ENCODE measurements at places on chromosomes 12 and 14.

DNA sequence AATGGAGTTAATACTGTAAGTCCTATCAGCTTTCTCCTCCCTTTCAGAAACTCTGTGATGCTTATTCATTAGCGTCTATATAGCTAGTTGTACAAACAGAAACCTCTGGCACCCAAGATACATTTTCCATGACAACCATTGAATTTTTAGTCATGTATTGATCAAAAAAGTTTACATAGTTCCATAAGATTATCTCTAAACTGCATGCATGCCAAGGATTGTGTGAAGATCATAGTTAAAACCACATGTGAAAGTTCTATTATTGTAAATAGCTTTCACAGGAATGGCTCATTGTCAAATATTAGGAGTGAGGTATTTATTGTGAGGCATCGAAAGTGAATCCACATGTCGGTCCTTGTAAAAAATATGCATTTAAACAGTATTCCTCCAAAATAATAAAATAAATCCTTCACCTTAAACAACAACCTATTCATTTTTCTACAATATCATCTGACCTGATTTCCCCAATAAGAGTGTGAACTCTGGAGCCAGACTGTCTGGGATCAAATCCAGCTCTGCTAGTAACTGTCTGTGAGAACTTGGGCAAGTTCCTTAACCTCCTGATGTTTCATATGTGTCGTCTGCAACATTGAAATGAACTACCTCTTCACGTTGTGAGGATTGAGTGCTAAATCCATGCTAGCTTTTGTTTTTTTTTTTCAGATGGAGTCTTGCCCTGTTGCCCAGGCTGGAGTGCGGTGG is 10.6 kb upstream of the CDKL1 start:
- DNase-seq: no peak

DNA sequence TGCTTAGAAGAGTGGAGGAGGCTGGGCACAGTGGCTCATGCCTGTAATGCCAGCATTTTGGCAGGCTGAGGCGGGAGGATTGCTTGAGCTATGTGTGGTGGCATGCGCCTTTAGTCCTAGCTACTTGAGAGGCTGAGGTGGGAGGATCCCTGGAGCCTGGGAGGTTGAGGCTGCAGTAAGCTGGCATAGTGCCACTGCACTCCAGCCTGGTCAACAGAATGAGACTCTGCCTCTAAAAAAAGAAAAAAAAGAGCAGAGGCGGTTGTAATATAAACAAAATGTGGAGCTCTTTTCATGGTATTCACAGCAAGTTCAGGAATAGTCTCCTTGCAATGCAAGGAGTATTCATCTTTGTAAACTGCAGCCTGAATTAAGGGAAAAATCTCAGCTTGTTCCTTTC is 27.2 kb downstream of the ARID2 start:
- no peak for DNase-seq

GRCh38 chr14:88156127-88156526 is 151.2 kb downstream of the GPR65 start:
- no peak for DNase-seq

DNA sequence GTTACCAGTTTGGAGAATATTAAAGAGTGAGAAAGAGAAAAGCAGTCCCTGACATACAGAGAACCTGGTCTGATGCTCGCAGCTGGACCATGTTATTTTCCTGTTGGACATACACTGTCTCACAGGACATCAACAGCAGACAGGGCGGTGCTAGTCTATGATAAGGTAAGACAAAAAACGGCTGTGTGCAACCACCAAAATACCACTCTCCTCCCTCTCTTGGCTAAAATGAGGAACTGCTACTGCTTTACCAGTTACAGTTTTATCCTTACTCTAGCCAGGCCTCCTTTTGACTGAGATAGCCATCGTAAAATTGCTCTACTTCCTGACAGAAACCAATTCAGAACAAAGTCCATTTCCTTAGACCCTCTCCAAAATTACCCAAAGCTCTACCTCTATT is 47.0 kb upstream of the ERGIC2 start:
- DNase-seq: no peak

DNA sequence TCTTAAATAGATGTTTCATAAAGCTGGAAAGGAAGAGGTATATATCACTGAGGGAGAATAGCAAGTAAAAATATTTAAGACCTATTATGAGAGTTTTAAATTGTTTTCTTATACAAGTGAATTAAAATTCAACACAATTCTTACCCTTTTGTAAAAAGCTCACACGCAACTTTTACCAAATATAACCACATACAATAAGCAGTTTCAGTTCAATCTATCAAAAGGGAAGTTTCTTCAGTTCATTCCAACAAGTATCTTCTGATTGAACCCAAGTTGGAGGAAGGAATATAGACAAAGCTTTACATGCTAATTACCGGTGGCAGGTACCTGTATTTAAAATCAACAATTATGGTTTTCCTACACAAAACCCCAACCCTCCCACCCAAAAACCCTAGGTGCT is 41.1 kb downstream of the GTF2A1 start:
- no peak for DNase-seq

- no peak for DNase-seq
These were observed 7.1 kb downstream of the ABCC9 start for GRCh38 chr12:21934173-21934572.

DNA sequence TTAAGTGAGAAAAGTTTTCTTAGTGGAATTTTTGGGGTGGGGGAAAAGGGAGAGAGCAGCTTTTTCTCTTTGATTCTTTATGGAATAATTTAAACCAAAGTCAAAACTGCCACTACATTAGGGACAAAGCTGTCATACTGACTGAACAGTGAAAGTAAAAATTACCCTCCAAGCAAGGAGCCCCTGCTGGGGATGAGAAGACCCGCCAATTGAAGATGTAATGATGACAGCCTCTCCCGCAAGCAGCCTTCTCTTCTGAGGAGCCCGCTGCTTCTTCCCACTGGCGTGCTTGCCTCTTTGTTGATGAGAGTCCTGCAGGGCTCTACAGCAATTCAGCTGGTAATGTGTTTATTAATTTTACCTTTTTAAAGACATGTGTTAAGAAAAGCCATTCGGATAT is 151.0 kb downstream of the EFCAB11 start:
- no peak for DNase-seq

DNA sequence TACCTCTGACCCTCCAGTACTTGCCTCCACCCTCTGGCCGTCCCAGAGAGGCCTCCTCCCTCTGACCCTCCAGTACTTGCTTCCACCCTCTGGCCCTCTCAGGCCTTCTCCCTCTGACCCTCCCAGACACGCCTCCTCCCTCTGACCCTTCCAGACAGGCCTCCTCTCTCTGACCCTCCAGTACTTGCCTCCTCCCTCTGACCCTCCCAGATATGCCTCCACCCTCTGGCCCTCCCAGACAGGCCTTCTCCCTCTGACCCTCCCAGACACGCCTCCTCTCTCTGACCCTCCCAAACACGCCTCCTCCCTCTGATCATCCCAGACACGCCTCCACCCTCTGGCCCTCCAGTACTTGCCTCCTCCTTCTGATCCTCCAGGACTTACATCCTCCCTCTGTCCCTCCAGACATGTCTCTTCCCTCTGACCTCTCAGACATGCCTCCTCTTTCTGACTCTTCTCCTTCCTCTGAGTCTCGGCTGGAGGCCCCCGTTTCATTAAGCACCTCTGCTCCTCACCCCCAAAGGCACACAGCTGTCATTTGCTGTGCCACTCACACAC is 71.9 kb downstream of the PHETA1 start:
- no peak for DNase-seq

DNA sequence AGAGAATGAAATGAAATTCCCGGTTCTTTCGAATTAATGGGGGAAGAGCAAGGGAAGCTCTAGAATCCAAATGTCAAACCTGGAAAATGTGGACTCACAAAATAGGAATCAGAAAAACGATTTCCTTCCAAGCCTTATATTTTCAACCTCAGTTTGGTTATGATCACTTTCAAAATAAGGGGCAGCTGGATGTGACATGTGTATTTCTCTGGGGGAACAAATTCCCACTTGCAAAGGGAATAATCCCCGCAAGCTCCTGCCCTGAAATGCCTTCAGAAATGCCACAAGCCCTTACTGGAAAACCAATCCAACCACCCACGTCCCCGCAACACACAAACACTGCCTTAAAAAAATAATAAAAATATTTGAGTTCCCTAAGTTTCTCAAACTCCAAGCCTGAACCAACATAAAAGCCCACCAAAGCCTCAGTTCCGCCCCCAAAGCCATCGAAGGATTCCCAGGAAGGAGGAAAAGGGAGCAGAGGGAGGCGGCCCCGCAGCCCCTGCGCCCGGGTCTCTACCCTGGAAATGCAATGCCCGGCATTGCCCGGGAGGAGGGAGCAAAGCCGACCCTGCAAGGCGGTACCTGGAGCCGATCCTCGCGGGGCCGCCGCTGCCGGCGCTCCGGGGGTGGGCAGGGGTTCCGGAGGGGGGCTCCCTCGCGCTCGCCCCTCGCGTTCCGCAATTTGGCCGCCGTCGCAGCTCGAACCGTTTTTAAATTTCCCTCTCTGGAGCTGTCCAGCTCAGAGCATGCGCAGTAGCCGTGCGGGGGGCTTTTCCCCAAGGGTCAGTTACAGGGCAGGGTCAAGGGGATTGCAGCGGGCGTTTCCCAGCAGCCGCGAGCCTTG is at the start of gene FOXN4:
FOXN4 (minus strand) TSS at position 751 of the 847 bp plus-strand sequence. CDS start 963 bp downstream, outside the sequence.
- DNase-seq: no peak

DNA sequence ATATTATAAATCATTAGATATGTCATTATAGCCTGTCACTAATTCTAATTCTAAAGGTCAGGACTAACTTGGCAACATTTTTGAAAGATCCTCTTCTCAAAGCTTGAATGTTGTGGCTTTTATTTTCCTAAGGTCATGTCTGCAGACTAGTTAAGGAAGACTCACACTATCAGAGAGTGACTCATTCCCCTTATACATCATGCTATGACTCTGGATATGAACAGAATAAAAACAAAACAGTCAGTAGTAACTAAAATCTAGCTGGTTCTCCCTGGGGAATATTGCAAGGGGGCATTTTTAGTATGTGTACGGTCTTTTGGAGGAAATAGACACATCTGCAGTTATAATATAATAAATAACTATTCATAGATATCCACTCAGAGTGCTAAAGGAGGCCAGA is 170.6 kb downstream of the SLC2A13 start:
- no peak for DNase-seq

DNA sequence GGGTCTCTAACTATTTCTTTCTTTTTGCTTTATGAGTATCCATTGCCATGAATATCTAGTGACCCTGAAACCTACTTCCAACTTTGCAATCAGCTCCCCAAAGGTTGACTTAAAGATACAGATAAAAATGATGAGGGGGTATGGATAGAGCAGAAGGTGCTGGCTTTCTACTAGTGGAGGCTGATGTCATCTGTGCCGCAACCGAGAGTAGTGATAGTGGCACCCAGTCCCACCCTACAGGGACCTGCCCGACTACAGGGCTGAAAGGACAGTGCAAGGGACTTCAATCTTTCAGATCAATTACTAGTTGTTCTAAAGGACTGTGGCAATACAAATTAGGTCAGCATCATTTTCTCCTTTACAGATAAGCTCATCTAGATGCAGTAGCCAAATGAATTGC is 806.0 kb downstream of the VRK1 start:
- DNase-seq: peak; percentile 27

GRCh38 chr14:37466003-37466622 is 128.9 kb downstream of the FOXA1 start:
- DNase-seq: no peak

- no peak for DNase-seq
These were observed 825.5 kb downstream of the BCL11B start for GRCh38 chr14:98446508-98446907.

DNA sequence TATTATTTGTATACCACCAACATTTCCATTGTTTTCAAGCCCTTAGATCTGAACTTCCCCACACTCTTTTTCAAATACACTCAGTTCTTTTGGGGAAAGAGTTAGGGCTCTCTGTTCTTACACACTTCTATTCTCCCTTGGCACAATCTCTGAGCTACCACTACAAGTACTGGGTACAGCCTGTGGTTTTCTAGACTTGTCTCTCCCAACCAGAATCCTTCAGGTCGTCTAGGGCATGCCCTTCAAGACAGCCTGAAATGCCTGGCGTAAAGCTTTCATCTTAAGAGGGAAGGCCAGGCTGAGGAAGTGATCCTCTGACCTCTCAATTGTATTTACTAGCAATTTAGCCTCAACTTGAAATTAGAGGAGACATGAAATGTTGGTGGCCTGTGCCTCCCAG is 1442.0 kb downstream of the AACS start:
- no peak for DNase-seq

DNA sequence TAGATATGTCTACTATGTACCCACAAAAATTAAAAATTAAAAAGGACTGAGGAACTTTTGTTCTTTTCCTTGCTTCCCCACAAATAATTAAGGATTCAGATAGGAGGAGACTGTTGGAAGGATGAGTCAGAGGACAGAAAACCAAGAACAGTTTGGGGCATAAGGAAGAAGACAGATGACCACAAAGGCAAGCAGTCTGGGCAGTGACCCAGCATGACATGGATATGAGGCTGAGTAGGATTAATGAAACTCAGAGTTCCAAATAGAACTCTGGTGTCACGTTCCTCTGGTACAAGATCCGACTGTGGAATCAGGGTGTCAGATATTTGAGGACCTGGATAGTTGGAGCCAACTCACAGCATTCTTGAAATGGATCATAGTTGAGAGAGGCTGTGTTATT is 89.3 kb upstream of the SLC38A4 start:
- no peak for DNase-seq

All from effector memory CD4-positive, alpha-beta T cell (primary cell).